ENCODE measurements at places on chromosomes 5 and 9.

GRCh38 chr5:136213919-136214493 lies 21.0 kb upstream of the SMIM32 start:
- no peak for DNase-seq

GRCh38 chr5:40958811-40959210 lies 49.5 kb downstream of the C7 start:
- no peak for DNase-seq

DNA sequence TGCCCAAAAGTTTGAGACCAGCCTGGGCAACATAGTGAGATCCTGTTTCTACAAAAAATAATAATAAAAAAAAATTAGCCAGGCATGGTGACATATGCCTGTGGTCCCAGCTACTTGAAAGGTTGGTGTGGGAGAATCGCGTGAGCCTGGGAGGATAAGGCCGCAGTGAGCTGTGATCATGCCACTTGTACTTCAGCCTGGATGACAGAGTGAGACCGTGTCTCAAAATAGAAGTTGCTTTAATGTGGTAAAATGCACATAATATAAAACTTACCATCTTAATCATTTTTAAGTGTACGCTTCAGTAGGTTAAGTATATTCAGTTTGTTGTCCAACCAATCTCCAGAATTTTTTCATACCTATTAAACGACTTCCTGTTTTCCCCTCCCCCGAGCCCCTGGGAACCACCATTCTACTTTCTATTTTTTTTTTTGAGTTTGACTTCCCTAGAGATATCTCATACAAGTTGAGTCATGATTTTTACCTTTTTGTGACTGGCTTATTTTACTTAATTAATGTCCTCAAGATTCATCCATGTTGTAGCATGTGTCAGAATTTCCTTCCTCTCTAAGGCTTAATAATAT lies 120.1 kb upstream of the POC5 start:
- no peak for DNase-seq

- no peak for DNase-seq
Measured at GRCh38 chr5:179165421-179166170, 105.4 kb downstream of the ZNF354C start.

DNA sequence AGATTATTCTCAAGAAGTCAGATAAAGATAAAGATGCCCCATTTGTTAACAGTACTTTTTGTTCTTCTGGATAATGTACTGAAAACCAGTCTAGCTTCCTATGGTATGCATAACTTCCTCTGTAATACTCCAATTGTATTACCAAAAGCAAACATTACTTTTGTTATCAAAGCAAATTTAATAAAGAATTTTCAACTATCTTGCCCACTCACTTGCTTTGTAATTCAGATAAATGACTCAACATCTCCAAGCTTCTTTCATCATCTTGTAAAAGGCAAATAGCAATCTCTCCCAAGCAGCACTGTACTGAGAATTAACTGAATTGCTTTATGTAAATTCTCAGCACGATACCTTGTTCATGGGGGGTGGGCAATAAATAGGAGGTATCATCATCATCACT lies 98.3 kb downstream of the NFIB start:
- no peak for DNase-seq

Measured in CD4-positive, alpha-beta T cell treated with Interleukin-2 at 100 ng/mL for 4 hours (primary cell).